Activated naive CD8-positive, alpha-beta T cell treated with anti-CD3 and anti-CD28 coated beads, Interleukin-2, amount 10 ng/mL, durations not matched to agents 7 days and 5 days (primary cell): ENCODE measurements at places on chromosomes 11 and 22. TPM values are rescaled to one million over a fixed set of nuclear protein-coding genes. Genes with fewer than 3 reads are reported as not detected.

CARD18 gene
- total RNA-seq = not detected

DNA sequence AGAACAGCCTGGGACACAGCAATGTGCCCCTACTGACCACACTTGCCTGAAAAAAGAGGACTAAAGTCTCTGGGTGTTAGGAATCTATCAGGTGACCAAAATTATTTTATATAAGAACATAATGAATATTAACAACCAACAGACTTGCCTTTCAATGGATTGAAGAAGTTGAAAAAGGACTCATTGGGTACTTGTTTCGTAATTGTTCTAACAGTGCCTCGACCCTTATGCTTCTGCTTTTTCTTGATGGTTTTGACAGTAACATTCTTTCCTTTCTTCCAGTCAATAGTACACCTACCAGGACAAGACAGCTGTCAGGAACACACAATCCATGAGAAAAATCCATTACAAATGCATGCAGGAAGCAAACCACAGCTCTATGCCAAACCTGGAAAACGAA, 29.0 kb upstream of the PHLDA2 start:
- no peak for DNase-seq

DNA sequence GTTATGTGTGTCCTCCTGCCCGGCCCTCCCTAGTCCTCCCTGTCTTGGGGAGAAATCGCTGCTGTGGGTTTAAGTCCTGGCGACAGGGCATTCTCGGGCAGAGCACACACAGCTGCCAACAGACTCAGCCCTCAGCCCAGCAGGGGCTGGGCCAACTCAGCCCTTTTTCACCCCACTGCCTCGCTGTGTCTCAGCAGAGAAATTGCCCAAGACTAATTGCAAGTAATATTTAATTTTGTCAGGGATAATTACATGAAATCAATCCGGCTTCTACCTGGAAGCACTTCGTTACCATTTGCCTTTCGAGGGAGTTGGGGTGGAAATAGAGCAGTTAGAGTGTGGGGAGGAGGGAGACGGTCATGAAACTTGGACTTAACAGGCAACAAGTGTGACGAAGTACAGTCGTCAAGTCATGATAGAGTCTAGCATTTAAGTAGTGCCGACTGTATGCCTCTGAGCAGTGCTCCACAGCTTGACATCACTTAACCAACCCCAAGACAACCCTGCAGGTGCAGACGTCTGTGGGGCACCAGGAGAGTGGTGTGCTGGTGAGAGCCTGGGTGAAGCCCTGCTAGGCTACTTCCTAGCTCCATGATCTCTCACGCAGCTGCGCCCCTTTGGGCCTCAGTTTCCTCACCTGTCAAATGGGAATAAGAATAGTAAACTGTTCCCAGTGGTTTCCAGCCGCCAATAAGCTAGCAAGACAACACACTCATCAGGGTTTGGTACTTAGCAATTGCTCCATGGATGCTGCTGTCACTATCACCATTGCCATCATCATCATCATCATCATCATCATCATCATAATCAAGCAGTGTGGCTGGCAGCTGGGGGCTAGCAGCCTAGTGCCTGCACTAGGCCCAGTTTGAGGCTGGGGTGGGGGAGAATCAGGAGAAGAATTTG, 29.2 kb downstream of the MN1 start:
- no peak for DNase-seq

DNA sequence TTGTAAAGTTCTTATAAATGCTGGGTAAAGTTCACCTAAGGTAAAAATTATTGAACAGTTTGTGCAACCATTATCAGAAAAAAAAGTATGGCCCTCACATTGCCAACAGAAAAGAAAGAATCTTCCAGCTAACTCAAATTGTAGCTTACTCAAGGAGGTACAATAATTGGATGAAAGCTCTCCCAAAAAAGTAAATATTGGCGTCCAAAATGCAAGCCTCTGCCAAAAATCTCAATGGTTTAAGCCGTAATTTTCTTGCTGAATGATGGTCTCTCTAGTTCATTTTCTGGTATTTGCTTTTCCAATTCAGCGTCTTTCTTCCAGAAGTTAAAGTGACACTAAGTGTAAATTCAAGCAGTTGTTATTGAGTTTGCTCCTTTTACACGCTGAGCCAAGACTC, 727.3 kb downstream of the LRRC4C start:
- DNase-seq = no peak

DNA sequence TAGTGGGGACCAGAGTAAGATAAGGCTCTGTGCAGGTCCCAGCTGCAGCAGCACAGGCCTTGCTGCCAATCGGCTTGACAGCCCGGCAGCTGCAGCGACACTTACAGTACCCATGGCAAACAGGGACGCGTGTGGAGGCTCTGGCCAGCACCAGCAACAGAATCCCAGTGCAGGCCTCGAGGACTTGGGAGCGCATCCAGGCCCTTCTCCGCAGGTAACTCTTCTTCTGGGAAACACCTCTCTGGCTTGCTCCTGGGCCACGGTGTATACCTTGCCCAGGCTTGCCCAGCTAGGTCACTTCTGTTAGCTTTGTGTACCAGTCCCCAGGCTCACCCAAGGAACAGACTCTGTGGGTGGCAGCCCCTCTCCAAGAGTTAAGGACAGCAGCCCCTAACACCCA, 126.7 kb downstream of the CTTN start:
- DNase-seq = no peak

GRCh38 chr11:88404932-88405710, 67.6 kb upstream of the CTSC start:
- no peak for DNase-seq
